Activated naive CD4-positive, alpha-beta T cell (primary cell): ENCODE measurements at places on chromosomes 6 and 20.

DNA sequence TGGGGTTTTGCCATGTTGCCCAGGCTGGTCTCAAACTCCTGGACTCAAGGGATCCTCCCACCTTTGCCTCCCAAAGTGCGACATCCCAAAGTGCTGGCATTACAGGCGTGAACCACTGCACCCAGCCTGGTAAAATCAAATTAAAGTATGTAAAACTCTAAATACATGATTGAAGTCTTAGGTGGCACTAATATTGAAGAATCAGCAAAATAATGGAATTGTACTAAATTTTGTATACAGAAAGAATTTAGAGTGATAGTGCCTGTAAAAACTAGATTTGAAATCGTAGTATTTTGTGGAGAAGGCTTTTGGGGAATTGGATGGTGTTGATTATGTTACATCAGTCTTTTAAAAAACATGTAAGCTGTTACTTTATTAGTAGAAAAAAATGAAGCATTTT lies 10.0 kb upstream of the PRDM1 start:
- DNase-seq = no peak

DNA sequence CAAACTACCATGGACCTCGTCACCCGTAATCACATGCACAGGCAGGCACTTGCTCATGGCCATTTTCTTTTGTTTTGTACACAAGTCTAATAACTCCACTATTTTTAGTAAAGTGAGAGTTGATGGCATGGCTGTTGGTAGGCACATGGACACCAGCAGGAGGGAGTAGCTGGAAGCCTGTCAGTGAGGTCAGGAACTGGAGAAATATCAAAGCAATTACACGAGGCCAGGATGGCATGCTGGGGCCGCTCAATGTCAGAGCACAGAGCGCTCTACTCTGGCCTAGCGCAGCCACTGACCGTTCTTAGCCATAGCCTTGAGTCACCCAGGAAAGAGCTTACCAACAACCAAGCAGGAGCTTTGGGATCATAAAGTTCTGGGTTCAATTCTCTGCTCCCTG lies 36.1 kb upstream of the GTSF1L start:
- DNase-seq = no peak

DNA sequence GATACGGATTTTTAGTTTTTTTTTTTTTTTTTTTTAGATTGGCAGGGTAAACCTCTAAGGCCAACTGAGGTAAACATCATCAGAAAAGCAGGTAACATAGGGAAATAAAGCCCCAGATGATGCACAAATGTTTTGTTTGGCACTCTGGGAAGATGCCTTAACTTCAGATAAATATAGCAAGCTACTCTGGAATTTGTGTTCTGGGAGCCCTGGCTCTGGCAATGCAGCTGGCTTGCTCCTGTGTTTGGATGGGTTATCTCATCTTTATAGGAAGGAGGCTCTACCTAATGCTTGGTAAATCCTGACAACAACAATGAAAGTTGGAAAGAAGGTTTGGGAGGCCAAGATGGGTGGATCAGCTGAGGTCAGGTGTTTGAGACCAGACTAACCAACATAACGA lies 77.4 kb downstream of the GFOD1 start:
- no peak for DNase-seq

DNA sequence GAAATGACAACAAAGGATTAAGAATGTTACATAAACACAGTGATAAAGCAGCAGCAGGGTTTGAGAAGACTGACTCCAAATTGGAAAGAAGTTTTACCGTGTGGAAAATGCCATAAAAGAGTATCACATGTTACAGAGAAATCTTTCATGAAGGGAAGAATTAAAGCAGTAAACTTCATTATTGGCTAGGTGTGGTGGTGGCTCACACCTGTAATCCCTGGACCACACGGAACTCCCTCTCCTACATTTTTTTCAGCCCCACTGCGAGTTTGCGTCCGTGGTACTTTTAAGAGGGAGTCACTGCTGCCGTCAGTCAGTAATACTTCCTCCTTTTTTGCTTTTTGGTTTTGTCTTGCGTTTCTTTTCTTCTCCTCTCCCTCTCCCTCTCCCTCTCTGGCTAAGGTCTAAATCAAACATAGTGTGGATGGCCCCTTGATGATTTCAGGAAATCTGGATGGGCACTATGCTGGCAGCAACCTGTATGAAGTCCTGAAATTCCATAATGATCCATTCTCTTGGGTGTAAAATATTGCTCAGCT lies 112.3 kb downstream of the MAN1A1 start:
- no peak for DNase-seq

- no peak for DNase-seq
Measured at GRCh38 chr20:62797671-62798532, 1.6 kb downstream of the MRGBP start.

DNA sequence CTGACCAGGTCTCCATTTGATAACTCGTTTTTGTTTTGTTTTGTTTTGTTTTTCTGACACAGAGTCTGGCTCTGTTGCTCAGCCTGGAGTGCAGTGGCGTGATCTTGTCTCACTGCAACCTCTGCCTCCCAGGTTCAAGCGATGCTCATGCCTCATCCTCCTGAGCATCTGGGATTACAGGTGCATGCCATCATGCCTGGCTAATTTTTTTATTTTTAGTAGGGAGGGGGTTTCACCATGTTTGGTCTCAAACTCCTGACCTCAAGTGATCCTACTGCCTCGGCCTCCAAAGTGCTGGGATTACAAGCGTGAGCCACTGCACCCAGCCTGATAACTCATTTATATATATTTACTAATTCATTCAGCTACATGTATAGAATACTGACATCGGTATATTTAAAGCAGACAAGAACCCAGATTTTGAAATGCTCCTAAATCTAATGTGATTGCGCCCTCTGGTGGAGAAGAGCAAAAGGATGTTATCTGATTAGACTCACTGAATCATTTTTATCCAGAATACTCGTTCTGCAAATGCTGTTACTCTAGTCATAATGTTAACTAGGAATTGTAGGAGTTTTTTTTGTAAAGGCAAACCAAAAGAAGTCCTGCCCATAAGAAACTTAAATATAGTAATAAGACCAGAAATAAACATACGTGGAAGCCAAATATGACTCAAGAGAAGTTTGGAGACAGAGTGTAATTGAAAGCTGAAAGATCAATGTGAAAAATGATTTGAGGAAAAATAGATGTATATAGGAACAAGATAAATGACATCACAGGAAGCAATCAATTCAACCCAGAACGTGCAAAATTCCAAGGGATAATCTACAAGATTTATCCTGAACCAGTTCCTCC lies 5.3 kb upstream of the COL12A1 start:
- no peak for DNase-seq

GRCh38 chr20:62133051-62133845 lies 9.9 kb downstream of the PSMA7 start:
- no peak for DNase-seq

- no peak for DNase-seq
Measured at GRCh38 chr6:170082531-170083187, 208.2 kb downstream of the DLL1 start.

DNA sequence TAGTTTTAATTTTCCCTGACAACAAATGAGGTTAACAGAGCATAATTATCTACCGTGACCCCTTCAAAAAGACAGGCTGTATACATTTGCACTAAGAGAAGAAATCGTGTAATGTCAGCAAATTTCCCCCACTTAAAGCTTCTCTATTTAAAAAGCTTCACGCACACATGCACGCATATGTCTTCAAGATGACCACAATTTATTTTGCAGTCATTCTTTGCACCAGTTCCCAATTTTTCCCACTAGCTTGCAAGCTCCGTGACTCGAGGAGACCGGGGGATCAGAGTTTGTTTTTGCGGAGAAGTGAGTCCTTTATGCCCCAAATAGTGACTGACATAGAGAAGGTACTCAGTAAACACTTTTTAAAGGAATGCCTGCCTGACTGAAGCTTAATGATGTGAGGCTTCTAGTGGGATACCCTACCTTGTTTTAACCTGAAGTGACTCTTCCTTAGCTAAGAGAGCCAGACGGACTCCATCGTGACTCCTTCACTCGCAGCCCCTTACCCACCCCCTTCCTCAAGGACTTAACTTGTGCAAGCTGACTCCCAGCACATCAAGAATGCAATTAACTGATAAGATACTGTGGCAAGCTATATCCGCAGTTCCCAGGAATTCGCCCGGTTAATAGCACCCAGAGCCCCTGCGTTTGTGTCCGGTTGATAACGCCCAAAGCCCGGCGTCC lies 9.3 kb upstream of the NQO2 start:
- DNase-seq = no peak
